ENCODE measurements at places on chromosomes 11 and 22.

- DNase-seq: no peak
Observed at GRCh38 chr11:110432713-110433392, 3.1 kb downstream of the FDX1 start.

DNA sequence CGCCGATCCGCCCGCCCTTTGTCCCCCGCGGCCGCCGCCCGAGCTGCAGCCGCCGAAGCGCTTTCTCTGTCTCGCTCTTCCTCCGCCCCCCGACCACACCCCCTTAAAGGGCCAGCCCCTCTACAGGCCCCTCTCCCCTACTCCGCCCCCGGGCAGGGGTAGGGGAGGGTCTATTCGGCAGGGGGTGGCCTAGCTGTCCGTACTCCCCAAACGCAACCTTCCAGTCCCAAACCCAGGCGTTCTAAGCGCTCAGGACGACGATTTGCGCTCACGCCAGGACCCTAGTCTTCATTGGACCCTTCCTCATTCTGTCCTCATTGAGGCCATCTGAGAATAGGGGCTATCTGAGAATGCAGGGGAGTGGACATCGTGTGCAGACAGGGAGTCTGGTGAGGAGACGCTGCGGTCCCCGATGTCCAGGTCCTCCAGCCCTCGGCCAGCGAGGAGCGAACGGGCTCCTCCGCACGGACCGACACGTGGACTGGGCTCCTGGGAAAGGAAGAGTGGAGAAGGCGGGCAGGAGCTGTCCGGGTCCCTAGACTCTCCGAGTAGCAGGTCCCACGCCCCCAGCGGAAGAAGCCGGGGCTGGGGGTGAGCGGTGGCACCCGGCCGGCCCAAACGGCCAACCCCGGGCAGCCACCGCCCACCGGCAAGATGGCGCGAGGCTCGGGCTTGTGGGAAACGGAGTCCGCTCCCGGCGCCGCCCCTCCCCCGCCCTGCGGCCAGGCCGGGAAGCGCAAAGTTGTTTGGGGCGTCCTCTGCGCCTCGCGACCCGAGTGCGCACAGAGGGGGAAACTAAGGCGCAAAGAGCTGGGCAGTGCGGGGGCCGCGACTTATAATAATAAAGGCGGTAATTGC is at the start of gene PPP1R14B:
Gene PPP1R14B (minus strand): TSS at position 73 of the 858 bp plus-strand sequence. CDS start 270 bp downstream, outside the sequence.
- DNase-seq: peak; percentile 87

DNA sequence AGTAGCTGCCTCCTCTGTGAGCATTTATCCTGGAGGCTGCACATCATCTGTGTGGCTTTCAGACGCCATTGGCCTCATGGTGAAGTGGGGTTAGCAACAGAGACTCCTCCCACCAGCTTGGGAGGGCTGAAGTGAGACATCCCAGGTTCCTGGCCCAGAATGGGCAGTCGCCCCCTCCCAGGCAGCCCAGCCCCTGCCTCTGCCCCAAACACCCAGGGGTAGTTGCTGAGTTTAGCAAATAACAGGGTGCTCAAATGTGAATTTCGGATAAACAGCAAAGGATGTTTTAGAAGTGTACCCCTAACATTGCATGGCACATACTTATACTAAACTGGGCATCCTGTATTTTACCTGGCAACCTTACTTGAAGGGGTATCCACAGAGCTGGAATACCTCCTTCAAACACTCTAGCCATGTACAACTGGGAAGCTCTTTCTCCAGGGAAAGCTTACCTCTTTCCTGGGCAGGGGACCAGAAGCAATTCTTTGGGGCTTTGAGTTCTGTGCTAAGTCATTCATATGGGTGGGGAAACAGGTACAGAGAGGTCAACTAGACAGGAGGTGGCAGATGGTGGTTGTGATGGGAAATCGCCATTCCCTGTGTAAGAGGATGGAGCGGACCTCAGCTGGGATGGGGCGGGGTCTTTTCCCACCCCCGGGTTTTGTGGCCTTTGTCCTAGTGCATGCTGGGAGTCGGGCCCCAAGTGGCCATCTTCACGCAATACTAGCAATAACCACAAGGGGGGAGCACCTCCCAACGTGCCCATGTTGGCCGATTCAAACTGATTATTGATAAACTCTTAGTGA is 19.3 kb downstream of the MTFP1 start:
- DNase-seq: peak; percentile 43

DNA sequence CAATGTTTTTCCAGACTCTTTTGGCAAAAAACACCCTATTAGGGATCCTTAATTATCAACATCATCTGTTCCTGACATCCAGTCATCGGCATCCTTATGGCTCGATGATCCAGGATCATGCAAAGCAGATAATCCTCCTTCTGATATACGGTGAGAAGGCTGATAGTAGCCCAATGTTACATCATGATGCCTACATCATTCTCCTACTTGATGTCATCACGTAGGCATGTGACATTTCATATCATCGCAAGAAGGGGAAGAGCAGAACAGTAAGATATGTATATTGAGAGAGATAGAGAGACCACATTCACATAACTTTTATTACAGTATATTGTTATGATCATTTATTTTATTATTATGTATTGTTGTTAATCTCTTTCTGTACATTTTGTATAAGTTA is 168.6 kb downstream of the ADAMTS15 start:
- DNase-seq: no peak

GRCh38 chr11:44452827-44453572 is 112.5 kb upstream of the CD82 start:
- no peak for DNase-seq

DNA sequence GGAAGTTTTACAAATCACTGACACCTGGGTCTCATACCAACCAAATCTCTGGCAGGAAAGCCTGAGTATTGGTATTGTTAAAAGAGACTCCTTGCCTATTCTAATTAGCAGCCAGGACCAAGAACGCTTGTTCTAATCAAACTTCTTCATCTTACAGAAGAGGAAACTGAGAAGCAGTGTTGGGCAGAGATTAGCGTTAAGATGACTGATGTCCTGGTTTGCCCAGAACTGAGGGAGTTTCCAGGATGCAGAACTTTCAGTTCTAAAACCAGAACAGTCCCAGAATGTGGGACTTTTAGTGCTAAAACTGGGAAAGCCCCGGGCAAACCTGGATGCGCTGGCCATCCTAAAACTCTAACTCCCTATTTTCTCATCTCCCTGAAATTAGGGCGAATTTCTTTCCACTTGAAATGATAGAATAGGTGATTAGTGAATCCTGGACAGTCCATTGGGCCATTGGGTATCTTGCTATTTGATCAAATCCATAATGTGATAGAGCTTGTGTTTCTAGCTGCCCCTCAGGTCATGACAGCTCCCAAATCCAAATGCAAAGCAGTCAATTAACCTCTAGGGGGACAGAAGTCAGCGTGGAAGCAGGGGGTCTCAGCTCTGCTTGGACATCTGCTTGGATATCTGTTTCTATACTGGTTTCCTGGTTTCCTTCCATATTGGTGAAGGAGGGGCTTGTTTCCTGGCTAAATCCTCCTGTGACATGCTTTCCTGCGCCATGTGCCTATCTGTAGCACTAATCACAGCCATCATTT is 16.0 kb upstream of the TMPRSS13 start:
- no peak for DNase-seq

GRCh38 chr11:120011836-120012235 is 126.1 kb downstream of the TRIM29 start:
- no peak for DNase-seq

GRCh38 chr11:898143-898511 is 12.5 kb downstream of the CHID1 start:
- DNase-seq: no peak

DNA sequence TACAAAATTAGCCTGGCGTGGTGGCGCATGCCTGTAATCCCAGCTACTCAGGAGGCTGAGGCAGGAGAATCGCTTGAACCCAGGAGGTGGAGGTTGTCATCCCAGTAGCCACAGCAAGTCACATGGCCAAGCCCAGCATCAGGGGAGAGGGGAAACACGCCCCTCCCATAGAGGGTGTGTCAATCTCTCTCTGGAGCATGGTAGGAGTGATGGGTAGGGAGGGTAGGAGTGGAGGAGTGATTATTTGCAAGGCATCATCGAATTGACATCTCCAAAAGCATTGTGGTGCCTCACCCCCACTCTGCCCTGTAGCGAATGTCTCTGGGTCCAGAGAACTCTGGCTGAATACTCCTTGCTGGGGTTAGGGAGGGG is 6.1 kb upstream of the SSTR3 start:
- DNase-seq: no peak

DNA sequence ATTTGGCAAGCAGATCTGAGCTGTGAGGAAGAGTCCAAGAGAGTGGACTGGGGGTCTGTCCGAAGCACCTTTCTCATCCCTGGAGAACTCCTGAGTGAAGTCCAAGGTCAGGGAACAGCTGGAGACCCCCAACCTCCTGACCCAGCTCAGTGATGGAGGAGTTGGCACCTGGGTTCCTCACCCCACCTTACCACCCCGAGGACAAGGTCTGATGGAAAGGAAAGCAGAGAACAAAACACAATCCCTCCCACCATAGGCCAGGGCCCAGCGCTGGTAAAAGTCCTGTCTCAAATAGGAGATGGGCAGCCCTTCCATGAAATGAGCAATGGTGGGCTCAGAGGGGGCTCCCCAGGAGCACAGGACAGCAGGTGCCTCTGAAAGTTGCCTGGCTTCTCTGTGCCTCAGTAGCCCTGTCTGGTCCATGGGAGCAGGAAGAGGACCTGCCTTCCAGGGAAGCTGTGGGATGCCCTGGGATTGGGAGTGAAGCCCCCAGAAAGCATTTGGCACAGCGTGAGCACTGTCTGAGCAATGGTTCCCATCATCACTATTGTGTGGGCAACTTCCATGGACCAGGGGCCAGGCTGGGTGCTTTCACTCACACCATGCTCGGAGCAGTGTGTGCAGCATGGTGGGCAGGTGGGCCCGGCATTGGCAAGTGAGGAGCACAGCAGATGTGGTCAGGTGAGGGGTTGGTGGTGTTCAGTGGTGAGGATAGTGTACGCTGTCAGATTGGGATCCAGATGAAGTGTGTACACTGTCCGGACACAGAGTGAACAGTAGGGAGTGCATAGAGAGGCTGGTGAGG is 7.5 kb downstream of the TRIM29 start:
- no peak for DNase-seq

GRCh38 chr11:76201672-76202412 is 4.5 kb downstream of the WNT11 start:
- no peak for DNase-seq

DNA sequence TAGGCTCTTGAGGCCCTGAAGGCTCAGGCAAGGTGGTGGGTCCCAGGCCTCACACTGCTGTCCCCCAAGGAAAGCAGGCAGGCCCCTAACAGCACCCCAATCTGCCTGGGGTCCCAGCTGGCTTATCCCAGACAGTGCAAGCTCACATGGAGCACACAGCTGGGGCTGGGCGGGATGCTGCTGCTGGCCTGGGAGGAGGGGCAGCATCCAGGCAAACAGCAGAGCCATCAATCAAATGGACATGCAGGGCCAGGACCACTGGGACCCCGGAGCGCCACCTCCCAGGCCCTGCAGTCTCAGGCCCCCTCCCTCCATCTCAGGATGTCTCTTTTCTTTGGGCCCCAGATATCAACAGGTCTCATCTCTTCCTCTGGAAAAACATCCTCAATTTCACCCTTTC is 140.3 kb downstream of the BRD1 start:
- DNase-seq: no peak

- DNase-seq: no peak
Observed at GRCh38 chr11:95123556-95123955, 33.9 kb downstream of the ENDOD1 start.

DNA sequence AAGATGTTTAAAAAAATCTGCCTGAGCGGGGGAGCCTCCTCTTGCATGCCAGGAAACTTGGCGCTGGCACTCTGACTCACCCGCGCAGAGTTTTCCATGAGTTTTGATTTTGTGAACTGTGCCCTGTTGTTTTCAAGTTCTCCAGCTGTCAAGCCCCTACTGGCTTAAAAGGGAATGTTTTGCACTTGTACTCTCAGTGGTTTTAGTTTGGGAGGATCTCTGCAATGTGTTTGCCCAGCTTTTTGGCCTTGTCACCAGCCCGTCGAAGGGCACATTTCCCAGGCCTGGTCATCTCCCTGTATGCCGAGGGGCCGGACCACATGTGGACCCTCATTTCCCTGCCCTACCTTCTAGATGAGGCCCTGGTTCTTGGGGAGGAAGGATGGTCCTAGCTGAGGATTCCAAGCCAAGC is 12.2 kb downstream of the MRGPRF start:
- DNase-seq: no peak

DNA sequence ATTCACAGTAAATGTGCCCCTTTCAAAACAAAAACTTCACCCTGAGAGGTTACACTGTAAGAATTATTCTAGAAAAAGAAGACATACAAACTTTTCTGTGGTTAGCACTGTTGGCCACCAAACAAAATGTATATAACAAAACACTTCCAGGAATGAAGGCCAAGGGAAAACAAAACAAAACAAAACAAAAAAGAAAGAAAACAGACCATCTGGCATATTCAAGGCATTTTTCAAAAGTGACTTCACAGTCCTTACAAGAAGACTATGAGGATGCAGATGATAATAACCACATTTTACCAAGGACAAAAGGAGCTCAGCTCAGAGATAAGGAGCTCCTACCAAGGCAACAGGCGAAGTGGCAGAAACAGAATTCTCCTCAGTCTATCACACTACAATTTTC is 24.9 kb downstream of the CTSC start:
- no peak for DNase-seq

- DNase-seq: no peak
Observed at GRCh38 chr11:131064373-131064991, 148.2 kb upstream of the SNX19 start.

- DNase-seq: no peak
Observed at GRCh38 chr11:130932086-130932712, 15.9 kb upstream of the SNX19 start.
